ENCODE measurements at places on chromosomes 6 and 20.

- no peak for ATAC-seq
These were observed 293.4 kb downstream of the TFAP2C start for GRCh38 chr20:56922497-56922896.

DNA sequence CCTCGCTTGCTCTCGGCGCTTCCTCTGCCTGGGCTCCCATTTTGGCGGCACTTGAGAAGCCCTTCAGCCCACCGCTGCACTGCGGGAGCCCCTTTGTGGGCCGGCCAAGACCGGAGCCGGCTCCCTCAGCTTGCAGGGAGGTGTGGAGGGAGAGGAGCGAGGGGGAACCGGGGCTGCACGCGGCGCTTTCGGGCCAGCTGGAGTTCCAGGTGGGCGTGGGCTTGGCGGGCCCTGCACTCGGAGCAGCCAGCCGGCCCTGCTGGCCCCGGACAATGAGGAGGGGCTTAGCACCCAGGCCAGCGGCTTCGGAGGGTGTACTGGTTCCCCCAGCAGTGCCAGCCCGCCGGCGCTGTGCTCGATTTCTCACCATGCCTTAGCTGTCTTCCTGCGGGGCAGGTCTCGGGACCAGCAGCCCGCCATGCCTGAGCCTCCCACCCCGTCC is 10.2 kb upstream of the SRPK1 start:
- ATAC-seq: no peak

- ATAC-seq: no peak
These were observed 43.6 kb downstream of the CTCFL start for GRCh38 chr20:57481281-57481711.

- no peak for ATAC-seq
These were observed 300.1 kb downstream of the TFAP2B start for GRCh38 chr6:51118792-51119191.

DNA sequence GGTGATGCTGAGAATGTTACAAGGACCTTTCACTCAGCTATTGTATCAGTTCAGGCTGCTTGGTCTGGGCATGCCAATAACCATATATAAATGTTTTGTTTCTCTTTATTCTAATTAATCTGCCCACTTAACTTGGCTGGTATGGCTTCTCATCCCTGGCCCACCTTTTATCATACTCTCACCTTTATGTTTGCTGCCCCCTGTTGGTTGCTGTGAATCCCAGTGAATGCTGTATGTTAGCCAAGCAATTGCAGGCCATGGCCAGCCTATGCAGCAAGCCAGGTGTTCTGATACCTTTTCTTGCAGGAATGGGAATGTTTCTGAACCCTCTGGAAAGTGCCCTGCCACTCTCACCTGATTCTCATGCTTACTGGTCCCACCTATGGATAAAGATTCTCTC is 54.6 kb downstream of the PCSK2 start:
- ATAC-seq: no peak
